ENCODE measurements at places on chromosomes 4 and X. TPM values are rescaled to one million over a fixed set of nuclear protein-coding genes. Genes with fewer than 3 reads are reported as not detected.

Gene PRDM5
- 2.4 TPM for total RNA-seq

Gene TEX13D
- not detected for total RNA-seq

Gene SYTL5
- total RNA-seq, result 0.17 TPM

Gene TLR1
- 0.40 TPM for total RNA-seq

Gene LSM6
- 76.3 TPM for total RNA-seq

Gene DCAF8L2
- not detected for total RNA-seq

Gene CFAP47
- not detected for total RNA-seq

Gene CCSER1
- 6.0 TPM for total RNA-seq

Gene FAT4
- 0.95 TPM for total RNA-seq

Gene MAML3
- total RNA-seq, result 4.3 TPM

- no peak overlapping the region for H3K4me3 ChIP-seq
- DNase-seq, result peak; percentile 51
- peaks cover 5% of the 10 kb centered on the region for H3K27me3 ChIP-seq
- no peaks in the 10 kb centered on the region for H3K4me1 ChIP-seq
- no peaks in the 10 kb centered on the region for H3K36me3 ChIP-seq
These were observed 28.4 kb upstream of the TNIP3 start for GRCh38 chr4:121192480-121192879.

- peaks cover 12% of the 10 kb centered on the region for H3K4me1 ChIP-seq
- peak; percentile 51 for DNase-seq
- peaks cover 12% of the 10 kb centered on the region for H3K36me3 ChIP-seq
- no peaks in the 10 kb centered on the region for H3K27me3 ChIP-seq
- H3K4me3 ChIP-seq, result no peak overlapping the region
These were observed 30.3 kb downstream of the NSDHL start for GRCh38 chrX:152861116-152861515.

DNA sequence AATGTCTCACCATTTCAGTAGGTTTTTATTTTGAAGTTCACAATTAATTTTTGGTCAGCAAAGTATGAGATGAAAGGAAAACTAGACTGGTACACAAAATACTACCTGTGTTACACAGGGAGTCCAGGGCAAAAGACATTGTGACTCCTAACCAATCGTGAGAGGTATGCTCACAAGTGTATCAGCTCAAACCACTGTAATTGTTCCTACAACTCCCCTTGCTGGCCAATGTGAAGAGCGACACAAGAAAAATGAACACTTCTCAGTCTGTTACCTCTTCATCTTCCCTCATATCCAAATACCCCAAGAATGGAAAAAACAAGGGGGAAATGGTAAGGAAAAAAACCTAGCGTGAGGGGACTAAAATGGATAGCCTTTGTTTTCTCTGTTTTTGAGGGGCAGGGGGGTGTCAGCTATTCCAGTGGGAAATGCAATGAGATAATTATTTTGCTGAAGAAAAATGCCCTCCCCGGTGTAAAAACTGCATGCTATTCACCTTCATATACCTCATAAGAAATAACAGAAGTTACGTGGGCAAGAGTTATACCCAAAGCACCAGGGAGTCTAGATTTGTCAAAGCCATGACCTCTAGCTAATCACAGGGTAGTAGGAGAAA is 30.6 kb upstream of the NSUN7 start:
- DNase-seq, result peak; percentile 73
- no peak overlapping the region for H3K4me3 ChIP-seq
- no peaks in the 10 kb centered on the region for H3K36me3 ChIP-seq
- H3K27ac ChIP-seq, result no peak overlapping the region

- no peak overlapping the region for H3K27ac ChIP-seq
- DNase-seq, result no peak
- H3K36me3 ChIP-seq, result no peaks in the 10 kb centered on the region
- H3K27me3 ChIP-seq, result no peaks in the 10 kb centered on the region
- no peaks in the 10 kb centered on the region for H3K4me1 ChIP-seq
These were observed 733.9 kb upstream of the EPHA5 start for GRCh38 chr4:66404141-66404540.

DNA sequence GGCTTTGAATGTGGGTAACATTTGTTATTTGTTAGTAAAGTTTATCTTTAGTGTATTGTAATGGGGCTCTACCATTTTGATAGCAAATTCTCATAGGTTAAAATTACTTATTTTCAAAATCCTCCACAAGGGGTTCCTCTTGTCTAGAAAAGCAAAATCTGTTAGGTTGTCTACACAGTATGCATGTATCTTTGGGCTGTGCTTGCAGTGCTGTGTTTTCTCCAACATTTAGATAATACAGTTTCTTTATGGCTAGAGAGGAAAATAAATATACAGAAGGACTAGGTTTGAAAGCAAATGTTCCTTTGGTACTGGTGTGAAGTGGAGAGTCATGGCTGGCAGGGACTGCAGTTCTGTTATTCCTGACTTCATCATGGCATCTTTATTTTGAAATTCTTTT is 40.3 kb downstream of the POLR2B start:
- peaks cover 67% of the 10 kb centered on the region for H3K36me3 ChIP-seq
- H3K27me3 ChIP-seq, result no peaks in the 10 kb centered on the region
- H3K4me1 ChIP-seq, result peaks cover 48% of the 10 kb centered on the region

DNA sequence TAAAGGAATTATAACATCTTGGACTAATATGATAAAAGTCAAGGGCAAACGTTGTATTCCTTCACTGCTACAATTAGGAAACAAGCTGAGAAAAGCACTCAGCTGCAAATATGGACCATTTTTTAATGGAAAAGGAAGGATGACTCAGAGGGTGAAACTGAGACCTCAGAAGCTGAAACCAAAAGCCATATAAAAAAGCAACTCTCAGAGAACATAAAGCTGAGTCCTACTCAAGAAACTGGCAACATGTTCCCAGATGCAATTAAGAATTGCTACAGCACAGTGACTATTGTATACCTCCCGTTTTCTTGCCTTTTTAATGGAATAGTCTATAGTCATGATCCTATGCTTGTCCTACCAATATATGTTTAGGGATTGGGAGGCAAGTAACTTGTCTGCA is 1106.4 kb upstream of the INTU start:
- no peaks in the 10 kb centered on the region for H3K27me3 ChIP-seq
- no peak overlapping the region for H3K4me3 ChIP-seq
- DNase-seq, result no peak

DNA sequence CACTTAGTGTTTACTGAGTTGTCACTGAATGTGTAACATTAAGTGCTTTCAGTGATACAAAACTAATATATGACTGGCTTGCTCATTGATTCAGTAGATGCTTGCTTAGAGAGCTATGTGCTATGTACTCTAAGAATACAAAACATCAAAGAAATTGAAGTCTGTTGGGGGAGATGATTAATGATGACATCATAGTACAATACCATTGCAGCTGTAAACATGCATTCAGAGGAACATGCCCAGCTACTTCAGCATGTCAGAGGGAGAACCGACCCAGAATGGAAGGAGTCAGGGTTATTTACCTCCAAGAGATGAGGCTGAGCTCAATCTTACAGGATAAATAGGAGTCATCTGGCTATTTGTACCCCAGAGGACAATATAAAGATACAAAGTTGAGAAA is 290.8 kb downstream of the TENM3 start:
- DNase-seq, result peak; percentile 56
- H3K27me3 ChIP-seq, result no peaks in the 10 kb centered on the region
- H3K4me3 ChIP-seq, result no peak overlapping the region
- H3K4me1 ChIP-seq, result no peaks in the 10 kb centered on the region
- no peaks in the 10 kb centered on the region for H3K36me3 ChIP-seq

DNA sequence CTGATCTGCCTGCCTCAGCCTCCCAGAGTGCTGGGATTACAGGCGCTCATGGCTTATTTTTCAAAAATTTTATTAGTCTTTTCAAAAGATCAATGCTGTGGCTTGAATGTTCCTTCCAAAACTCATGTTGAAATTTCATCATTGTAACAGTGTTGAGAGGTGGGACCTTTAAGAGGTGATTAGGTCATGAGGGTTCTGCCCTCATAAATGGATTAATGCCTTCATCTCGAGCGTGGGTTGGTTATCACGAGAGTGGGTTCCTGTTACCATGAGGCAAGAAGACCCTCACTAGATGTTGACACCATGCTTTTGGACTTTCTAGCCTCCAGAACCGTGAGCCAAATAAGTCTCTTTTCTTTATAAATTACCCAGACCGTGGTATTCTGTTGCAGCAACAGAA is 30.3 kb downstream of the EIF2S3 start:
- no peak for DNase-seq
- no peaks in the 10 kb centered on the region for H3K36me3 ChIP-seq
- peaks cover 4% of the 10 kb centered on the region for H3K4me1 ChIP-seq

DNA sequence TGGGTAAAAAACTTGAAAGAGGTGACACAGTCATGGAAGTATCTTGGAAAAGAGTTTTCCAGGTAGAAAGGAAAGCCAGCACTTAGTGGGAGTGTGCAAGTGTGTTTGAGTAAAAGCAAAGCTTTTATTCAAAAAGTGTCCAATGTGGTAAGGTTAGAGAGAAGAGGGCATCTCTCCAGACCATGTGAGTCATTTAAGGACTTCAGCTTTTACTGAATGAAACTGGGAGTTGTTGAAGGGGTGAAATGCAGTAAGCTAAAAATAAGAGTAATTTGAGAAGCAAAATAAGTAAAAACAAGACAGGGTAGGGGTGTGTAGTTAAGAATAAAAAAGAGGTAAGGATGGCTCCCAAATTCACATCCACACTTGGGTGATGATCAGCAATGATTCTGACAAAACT is 238.9 kb downstream of the SLC7A11 start:
- no peak overlapping the region for H3K4me3 ChIP-seq
- no peaks in the 10 kb centered on the region for H3K36me3 ChIP-seq
- H3K4me1 ChIP-seq, result no peaks in the 10 kb centered on the region
- no peak for DNase-seq
- no peak overlapping the region for H3K27ac ChIP-seq

- H3K27ac ChIP-seq, result no peak overlapping the region
- H3K27me3 ChIP-seq, result no peaks in the 10 kb centered on the region
- no peak for DNase-seq
- no peak overlapping the region for H3K4me3 ChIP-seq
- H3K36me3 ChIP-seq, result peaks cover 12% of the 10 kb centered on the region
These were observed 1.8 kb downstream of the ZNF674 start for GRCh38 chrX:46543441-46543840.

GRCh38 chrX:132610536-132610935 is 121.7 kb upstream of the MBNL3 start:
- no peaks in the 10 kb centered on the region for H3K27me3 ChIP-seq
- no peak overlapping the region for H3K4me3 ChIP-seq
- no peak overlapping the region for H3K27ac ChIP-seq
- H3K36me3 ChIP-seq, result no peaks in the 10 kb centered on the region
- no peaks in the 10 kb centered on the region for H3K4me1 ChIP-seq

GRCh38 chr4:156496797-156497196 is 474.8 kb downstream of the PDGFC start:
- no peaks in the 10 kb centered on the region for H3K36me3 ChIP-seq
- 0 out of 2 replicates have a peak, but pooled peaks cover 7% of the 10 kb centered on the region for H3K4me1 ChIP-seq
- peak overlapping the region; percentile 40 for H3K27ac ChIP-seq
- DNase-seq, result peak; percentile 6

DNA sequence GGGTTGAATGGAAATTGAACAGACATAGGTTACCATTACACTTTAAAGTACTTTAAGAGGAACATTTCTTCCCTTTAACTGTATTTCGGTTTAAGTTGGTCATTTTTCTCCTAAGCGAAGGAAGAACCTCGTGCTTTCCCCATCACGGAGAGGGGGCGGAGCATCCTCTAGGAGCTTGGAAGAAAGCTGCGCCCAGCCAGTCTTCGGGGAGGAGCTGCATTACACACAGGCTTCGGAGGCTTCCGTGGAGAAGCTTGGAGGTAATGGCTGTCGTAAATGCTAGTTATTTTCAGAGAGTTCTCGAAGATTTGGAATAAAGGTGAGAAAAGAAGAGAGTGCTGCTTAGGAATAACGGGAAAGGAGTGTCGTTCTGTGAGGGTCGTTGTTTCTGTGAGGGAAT is at the start of gene PWWP3B:
Gene PWWP3B, plus strand, starts transcription at position 199 of the 400 bp plus-strand sequence. CDS start 37,128 bp downstream, outside the sequence.
- peaks cover 37% of the 10 kb centered on the region for H3K27me3 ChIP-seq
- H3K27ac ChIP-seq, result no peak within 1 kb of the TSS
- H3K4me3 ChIP-seq, result peak within 1 kb of the TSS; percentile 37
- DNase-seq, result peak; percentile 23

DNA sequence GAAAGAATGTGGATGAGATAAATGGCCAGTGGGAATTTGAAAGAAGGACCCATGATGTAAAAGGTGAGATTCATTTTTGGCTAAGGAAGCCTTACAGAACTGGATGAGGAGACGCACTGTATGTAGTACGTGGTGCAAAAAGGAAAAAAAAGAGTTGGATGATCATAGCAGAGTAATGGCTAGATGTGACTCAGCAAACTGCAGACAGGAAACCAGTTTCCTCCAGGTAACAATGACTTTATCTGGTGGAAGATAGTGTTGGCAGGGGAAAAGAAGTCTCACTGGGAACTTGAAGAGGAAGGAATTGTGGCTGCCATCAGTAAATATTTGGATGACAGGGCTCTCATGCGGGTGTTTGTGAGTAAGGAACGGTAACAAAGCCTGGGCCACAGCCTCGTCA is 243.2 kb downstream of the CPE start:
- H3K36me3 ChIP-seq, result no peaks in the 10 kb centered on the region
- H3K4me1 ChIP-seq, result peaks cover 17% of the 10 kb centered on the region
- H3K27me3 ChIP-seq, result no peaks in the 10 kb centered on the region
- peak; percentile 71 for DNase-seq
- no peak overlapping the region for H3K4me3 ChIP-seq

- H3K4me3 ChIP-seq, result no peak overlapping the region
- no peak for DNase-seq
- H3K4me1 ChIP-seq, result peaks cover 14% of the 10 kb centered on the region
- H3K36me3 ChIP-seq, result no peaks in the 10 kb centered on the region
- no peaks in the 10 kb centered on the region for H3K27me3 ChIP-seq
- H3K27ac ChIP-seq, result peak overlapping the region; percentile 14
These were observed 7.5 kb downstream of the NEK1 start for GRCh38 chr4:169604903-169605331.

Data from PC-3 (cell line).